ENCODE measurements at places on chromosomes 4 and X.

GRCh38 chr4:152099555-152099954, 338.7 kb upstream of the GATB start:
- DNase-seq = no peak

GRCh38 chr4:150570862-150571261, 11.1 kb upstream of the MAB21L2 start:
- DNase-seq = no peak

- DNase-seq = no peak
Measured at GRCh38 chr4:137226900-137227299, 305.4 kb downstream of the PCDH18 start.

GRCh38 chr4:98448908-98449307, 187.7 kb downstream of the RAP1GDS1 start:
- no peak for DNase-seq

DNA sequence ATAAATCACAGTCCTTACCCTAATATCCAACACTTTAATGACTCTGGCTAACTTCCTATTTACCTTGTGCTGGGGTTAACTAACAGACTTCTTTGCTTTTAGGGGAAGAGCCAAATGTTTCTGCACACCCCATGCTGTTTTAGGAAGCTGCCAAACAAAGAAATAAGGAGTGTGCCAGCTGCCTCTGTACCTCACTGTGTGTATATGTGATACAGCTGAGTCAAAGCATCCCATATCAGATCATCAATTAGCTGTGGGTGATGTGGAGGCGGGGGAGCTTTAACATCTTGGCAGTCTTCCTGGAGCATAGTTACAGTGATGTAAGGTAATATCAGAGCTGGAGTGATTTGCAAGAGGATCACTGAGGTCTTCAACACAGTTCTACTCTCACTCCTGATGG, 95.4 kb downstream of the COL25A1 start:
- DNase-seq = no peak

GRCh38 chr4:126778348-126778747, 854.4 kb upstream of the INTU start:
- no peak for DNase-seq

DNA sequence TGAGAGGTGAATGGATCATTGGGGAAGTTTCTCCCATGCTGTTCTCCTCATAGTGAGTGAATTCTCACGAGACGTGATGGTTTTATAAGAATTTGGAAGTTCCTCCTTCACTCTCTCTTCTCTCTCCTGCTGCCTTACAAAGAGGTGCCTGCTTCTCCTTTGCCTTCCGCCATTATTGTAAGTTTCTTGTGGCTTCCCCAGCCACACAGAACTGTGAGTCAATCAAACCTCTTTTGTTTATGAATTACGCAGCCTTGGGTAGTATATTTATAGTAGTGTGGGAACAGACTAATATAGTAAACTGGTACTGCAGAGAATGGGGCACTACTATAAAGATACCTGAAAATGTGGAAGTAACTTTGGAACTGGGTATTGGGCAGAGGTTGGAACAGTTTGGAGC, 7.8 kb upstream of the CTAG2 start:
- no peak for DNase-seq

Measured in iPS-NIHi11 (cell line).